Globus pallidus (tissue), 1 donor: ENCODE measurements at places on chromosomes 5 and 9.

DNA sequence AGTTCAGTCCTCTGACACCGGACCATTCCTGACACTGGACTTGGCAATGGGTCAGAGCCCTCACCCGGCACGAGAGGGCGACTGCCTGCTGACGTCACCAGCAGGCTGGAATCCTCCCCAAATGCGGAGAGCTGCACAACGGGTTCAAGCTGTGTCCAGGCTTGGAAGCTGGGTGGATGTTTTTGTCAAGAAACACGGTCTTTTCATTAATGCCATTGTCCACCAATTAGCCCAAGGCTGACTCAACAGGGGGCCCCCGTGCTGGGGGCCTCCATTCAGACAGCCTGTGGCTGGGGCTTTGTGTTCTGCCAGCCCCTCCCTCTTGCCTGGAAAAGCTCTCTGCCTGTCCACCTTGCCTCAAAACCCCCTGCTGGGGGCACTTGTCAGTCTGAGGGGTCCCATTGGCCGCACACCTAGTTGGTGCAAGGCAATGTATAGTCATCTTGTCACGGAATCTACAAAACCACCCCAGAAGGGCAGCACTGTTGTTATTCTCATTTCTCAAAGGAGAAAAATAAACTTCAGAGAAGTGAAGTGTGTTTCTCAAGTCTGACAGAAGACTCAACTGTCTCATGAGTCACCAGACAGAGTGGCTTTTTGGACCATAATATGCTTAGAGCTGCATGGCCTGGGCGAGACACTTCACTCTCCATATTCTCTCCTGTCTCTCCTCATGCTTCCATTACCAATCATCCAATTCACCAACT is 24.6 kb downstream of the NDUFA8 start:
- DNase-seq, result no peak

DNA sequence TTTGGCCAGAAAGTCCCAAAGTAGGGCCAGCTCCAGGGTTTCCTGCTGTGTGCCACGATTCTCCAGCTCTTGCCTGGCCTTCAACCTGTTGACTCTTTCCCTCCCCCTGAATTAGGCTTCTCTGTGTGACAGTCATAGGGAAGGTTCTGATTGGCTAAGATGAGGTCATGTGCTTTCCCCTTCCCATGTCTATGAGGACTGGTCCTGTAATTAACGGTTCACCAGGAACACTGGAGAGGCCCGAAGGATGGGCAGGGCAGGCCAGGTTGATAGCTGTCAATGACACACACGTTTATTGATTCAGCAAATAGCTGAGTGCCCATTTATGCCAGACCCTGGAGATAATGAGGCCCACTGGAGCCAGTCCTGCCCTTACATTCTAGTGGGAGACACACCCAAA is 9.0 kb upstream of the PRR7 start:
- DNase-seq, result no peak

DNA sequence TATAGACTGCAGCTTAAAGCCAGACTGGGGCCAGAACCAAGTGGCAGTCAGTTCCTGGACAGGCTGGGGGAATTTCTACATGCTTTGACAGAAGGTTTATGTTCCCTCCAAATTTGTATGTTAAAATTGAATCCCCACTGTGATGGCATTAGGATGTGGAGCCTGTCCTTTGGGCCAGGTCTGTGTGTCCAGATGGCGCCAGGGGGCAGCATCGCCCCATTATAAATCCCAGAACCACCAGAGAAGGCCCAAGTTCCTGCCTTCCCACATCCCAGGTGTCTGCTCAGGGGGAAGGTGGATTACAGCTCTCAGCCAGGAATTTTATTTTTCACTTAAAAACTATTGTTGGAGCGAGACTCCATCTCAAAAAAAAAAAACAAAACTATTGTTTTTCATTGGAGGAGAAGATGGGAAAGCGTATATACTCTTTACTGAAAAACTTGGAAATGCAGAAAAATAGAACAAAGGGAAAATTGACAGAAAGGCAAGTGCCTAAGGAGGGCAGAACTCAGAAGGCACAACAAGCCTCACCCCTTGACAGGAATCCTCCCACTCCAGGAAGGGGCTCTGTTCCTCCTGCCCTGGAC is 5.0 kb downstream of the IL3 start:
- DNase-seq, result peak; percentile 11

DNA sequence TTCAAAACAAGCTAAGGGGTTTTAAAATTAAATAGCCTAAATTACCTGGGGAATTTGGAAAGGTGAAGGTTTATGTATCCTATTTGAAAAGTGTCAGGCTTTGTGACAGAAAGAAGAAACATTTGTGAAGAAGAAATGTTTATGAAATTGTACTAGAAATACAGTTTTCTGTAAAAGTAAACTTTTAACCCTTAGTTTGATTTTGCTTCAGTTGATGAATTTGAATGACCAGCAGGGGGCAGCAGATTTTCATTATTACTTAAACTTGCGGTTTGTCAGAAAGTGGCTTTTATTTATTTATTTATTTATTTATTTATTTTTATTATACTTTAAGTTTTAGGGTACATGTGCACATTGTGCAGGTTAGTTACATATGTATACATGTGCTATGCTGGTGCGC is 58.1 kb downstream of the NNT start:
- no peak for DNase-seq

- no peak for DNase-seq
These were observed 1.3 kb downstream of the TCF7 start for GRCh38 chr5:134115806-134116175.

DNA sequence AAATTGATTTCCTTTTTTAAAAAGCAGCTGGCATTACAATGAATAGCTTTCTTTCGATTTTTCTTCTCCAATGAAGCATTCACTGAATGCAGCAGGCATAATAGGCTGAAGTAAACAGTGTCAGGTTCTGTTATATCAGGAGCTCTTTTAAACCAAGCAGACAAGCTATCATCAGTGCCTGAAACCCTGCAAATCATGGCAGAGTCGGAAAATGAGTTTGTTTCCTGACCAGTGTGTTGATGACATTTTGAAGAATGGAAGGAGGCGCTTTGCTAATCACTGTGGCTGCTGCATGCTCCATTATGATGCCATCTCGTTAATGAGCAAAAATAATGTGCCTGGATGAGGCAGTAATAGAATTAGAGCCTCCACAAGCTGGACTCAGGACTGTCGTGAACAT is 284.5 kb downstream of the ZNF608 start:
- DNase-seq, result peak; percentile 57

- DNase-seq, result no peak
These were observed 118.0 kb upstream of the OR13F1 start for GRCh38 chr9:104386013-104386412.

- no peak for DNase-seq
These were observed 6.0 kb downstream of the POU5F2 start for GRCh38 chr5:93735378-93735777.

GRCh38 chr5:38319491-38319890 is 61.1 kb downstream of the EGFLAM start:
- no peak for DNase-seq

- peak; percentile 66 for DNase-seq
These were observed 502.7 kb downstream of the NR2F1-AS1 start for GRCh38 chr5:93078082-93079038.
